ENCODE measurements at places on chromosomes 11 and 22.
A peak's percentile ranks its signal among the peaks of the same experiment; 100 is the strongest.

DNA sequence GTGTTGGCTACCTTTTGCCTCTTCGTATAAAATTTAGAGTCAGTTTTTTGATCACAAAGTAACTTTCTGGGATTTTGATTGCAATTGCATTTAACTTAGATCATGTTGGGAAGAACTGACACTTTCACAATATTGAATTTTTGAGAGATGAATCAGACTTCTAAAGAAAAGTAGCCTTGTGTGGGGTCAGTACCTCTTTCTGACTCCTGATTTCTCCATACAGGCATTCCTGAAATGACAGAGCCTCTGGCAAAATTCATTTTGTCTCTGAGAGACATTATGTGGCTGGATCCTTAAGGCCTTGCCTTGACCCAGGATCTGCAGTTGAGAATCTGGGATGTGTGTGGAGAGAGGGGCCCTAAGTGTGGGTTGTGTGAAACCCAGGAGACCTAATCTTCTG lies 37.8 kb downstream of the PPFIBP2 start:
- peak; percentile 51 for DNase-seq

DNA sequence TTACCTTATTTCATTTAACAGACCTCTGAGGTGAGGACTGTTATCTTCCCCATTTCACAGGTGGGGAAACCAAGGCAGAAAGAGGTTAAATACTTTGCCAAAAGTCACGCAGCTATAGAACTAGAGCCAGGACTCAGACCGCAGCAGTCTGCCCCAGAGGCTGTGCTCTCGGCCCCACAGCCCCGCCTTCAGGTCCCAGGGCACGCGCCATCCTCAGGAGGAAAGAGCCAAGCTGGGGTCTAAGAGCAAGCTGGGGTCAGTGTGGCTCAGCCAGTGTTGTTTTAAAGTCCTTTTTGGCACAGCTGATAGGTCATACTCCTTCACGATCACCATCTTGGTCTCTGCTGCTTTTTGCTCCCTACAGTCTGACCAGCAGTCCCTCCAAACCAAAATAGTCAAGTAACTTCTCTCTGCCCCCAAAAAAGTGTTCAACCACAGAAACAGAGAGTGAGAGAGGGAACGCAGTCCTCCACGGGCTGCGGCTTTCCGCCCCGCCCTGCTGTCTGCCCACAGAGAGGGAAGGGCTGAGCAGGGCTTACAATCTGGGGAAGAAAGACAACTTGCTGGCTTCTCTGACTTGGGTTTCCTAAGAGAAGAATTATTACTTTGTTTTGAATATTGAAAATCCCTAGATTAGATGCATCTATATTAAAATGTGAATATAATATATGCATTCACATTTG lies 137.2 kb upstream of the OPCML start:
- no peak for DNase-seq

DNA sequence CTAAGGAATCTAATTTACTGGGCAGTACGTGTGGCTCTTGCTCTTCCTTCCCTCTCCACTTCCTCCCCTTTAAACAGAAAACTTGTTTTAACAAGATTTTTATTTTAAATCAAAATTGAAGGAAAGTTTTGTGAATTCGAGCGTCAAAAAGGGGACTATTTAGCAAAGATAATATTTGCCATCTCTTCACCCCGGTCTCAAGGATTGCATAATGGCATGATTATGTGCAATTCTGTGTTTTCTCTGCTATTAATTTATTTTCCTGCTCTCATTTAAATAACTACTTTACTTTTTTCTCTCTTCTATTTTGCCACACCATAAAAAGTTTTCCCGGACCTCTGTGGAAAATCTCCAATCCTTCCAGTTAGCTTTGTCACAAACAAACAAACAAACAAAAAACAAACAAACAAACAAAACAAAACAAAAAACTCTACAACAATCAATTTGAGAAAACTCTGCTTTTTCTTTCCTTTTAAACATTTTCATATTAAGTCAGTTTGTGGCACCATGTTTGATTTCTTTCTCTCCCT lies 10.2 kb upstream of the PAX6 start:
- no peak for DNase-seq

GRCh38 chr11:61071208-61071681 lies 31.0 kb upstream of the CD5 start:
- no peak for DNase-seq

DNA sequence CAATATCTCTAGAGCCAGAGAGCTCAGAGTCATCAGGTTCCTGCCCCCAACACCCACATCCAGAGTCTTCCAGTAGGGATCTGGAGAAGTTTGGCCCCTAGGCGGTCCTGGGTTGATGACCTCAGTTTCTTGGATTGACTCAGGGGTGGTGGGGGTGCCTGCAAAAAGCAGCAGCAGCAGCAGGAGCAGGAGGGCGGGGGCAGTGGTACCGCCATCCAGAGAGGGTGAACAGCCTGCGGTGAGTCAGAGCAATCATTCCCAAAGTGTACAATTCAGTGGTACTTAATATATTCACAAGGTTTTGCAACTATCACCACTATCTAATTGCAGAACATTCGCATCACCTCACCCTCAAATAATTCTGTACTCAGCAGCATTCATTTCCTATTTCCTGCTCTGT lies 9.9 kb upstream of the SEC14L3 start:
- no peak for DNase-seq

DNA sequence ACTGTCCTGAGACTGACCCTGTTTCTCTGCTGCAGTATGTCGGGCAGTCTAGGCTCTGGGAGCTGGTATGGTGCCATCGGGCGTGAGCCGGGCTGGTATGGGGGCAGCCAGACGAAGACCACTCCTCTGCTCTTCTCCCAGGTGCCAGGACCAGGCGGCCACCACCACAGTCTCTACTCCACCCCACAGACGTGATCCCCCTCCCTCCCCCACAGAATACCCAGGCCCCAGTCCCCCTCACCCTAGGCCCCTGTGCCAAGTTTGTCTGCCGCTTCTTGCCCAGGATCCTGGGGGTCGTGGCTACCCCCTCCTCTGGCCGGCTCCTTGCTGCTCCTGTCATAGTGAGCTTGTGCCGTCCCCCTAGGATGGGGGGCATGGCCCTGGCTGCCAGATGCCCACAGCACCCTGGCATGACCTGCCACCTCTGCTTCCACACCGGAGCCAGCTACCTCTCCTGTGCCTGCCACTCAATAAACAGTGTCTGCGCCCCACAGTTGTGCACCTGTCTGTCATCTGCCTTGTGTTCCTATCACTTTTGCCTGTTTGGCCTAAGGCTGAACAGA lies 2.0 kb upstream of the KCNK4 start:
- DNase-seq: no peak

All from fibroblast of villous mesenchyme (primary cell).